ENCODE measurements at places on chromosomes 11 and 22.
A peak's percentile ranks its signal among the peaks of the same experiment; 100 is the strongest.

DNA sequence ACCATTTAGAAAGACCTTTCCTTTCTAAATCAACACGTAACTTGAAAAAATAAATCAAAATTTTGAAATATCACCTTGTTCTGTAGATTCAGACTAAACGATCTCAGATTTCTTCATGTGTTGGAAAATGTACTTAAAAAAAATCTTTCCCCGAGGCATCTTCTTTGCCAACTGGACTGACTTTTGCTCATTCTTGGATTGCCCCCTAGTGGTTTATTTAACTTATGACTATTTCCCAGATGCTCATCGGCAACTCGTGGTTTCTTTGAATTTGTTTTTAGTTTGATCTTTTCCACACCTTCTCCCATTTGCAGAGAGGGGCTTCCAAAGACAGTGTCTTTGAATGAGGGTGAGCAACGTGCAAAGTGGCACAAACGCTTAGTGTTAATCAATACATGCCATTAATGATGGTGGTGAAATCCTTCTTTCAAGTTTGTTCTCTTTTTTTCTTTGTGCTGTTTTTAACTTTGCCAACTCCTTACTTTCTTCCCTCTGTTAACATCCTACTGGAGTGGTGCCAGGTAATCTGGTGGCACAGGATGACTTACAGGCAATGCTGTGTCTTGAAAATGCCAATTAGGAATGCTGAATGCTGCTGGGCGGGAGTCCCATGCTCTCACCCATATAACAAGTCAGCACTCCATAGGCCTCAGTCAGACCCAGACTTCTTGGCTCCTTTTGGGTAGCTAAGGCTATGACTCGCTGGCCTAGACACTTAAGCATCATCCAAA is 18.3 kb downstream of the PRSS23 start:
- DNase-seq, result no peak

DNA sequence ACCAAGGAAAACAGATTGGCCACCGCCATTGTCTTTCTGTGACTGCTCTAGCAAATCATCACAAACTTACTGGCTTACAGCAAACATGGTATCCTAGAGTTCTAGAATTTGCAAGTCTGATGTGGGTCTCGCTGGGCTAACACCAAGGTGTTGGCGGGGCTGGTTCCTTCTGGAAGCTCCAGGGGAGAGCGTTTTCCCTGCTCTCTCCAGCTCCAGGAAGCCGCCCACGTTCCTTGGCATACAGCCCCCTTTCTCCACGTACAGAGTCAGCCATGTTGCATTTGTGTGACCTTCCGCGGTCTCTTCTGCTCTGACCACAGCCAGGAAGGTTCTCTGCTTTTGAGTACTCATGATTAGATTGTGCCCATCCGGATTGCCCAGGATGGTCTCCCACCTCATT is 27.5 kb downstream of the TBC1D22A start:
- no peak for DNase-seq

DNA sequence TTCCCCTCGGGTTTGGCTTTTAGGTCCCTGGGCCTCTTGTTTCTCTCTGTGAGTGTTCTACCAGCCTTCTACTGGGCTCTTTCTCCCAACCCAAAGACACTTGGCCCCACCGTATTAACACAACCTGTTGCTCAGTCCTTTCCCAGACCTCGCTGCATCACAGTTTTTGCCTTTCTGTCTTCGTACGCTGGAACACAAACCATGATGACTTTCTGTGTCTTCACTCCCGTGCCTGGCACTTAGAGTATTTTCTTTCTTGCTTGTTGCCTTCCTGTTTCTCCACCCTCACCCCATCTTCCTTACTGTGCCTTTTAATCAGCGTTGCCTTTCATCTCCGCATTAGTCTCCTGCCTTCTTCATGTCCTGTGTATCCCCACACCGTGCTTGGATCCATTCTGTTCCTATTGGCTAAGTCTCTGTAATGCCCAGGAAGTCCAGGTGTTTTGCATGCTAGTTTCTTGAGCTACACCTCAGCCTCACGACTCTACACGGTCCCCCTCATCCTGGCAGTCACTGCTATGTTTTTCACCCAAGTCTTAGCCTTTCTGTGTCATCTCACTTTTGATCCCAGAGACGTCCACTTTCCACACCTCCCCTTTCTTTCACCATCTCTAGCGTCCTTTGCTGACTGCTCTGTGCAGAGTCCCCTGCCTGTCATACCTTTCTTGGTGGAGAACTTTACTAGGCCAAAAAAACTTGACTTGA is 1.6 kb downstream of the MARK2 start:
- DNase-seq, result no peak

DNA sequence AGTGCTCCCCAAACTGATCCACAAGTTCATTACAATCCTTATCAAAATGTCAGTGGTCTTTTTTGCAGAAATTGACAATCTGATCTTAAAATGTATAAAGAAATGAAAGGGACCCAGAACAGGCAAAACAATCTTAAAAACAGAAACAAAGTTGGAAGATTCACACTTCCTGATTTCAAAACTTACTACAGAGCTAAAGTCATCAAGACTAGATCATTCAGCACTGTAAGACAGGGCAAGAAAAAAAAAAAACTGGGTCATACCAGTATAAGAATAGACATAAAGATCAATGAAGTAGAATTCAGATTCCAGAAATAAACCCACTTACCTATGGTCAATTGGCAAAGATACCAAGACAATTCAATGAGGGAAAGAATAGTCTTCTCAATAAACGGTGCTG is 4.5 kb upstream of the STK33 start:
- no peak for DNase-seq

DNA sequence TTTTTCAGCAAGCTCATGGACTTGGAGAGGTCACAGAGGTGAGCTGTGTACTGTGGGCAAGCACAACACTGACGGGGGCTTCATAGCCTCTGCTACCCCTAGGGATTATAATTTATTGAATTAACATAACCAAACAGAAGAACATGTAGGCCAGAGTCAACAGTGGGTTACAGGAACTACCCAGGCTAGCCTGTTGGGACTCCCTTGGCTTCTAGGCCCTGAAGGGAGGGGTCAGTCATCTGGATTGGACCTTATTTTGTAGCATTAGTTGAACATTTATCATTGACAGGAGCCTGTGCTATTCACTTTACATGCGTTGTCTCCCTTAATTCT is 56.9 kb downstream of the KREMEN1 start:
- no peak for DNase-seq

DNA sequence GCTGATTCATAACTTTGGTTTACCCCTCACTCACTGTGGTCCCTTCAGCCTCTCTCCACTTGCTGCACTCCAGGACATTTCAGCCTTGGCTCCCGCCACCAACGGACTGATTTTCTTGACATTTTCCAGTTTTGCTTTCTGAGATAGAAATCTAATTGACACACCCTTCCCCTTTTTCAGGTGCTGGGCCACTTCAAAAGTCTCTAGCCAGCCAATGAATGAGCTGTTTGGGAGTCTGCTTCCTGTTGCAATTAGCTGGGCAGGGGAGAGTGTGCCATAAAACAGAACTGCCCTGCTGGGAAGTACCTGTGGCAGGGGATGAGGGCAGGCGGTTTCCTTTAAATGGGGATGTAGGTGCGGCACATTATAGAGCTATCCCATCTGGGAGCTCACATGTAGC is 21.1 kb upstream of the PLET1 start:
- DNase-seq, result no peak

GRCh38 chr11:120096369-120097191 is 41.3 kb downstream of the TRIM29 start:
- peak; percentile 69 for DNase-seq

DNA sequence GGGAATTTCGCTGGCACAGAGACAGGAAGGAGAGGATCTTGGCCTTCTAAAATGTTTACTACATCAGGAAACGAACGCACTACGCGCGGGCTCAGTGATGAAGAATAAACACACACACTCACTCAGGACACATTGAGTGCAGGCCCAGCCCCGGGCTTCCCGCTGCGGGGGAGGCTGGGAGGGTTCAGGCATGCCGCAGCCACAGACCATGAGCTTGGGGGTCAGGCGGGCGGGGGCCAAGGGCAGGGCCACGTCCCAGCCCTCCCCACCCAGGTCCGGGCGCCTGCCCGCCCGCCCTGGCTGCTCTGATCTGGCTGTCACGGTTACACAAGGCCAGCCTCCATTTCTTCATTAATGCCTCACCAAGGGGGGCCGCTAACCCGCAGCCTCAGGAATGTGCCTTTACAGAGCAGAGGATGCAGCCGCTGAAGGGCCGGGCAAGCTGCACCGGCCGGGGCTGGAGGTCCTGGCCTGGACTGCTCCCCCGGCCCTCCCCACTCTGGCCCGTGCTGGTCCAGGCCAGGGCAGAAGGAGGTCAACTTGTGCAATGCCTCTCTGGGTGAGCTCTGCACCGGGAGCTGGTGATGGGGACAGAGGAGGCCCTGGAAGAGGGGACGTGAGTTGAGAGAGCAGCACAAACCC is 41.7 kb downstream of the IGF2 start:
- peak; percentile 86 for DNase-seq

DNA sequence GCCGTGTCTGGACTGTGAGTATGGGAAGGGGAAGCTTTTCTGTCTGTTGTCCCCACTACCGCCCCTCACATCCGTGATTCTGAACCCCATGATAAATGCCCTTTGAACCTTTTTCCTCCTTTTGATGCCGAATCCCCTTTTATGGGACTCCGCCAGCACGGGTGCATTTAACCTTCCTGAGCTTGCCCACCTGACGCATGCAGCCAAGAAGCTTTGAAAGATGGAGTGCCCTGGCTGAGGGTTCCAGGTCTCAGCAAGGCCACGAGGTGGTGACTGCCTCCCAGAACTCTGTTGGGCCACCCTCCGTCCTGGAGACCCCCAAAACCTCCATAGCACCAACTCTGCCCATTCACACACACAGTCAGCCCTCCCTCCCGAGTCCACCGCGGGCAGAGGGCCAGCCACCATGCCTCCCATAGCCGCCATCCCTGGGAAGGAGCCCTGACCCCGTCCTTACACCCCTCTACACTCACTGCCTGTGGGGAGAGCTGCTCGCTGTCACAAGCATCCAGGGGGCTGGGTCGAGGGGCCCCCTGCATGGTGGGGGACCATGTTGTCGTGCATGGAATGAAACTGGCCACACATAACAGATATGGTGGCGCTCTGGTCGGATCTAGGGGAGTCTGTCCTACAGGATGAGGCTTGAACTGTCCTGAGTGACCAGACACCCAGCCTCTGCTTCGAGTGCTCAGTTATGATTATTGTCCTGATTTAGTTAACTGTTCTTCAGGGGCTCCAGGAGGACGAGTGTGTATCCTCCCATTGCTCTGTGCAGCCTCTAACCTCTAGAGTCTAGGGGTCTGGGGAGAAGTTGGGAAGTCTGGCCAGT is 822 bp upstream of the COMT start:
- no peak for DNase-seq

- no peak for DNase-seq
Observed at GRCh38 chr11:11757909-11758308, 83.9 kb upstream of the USP47 start.

GRCh38 chr11:35389897-35390465 is 29.4 kb downstream of the SLC1A2 start:
- no peak for DNase-seq

- no peak for DNase-seq
Observed at GRCh38 chr11:75510004-75510722, 15.6 kb downstream of the GDPD5 start.

- no peak for DNase-seq
Observed at GRCh38 chr22:41657709-41658108, 31.0 kb downstream of the SNU13 start.

DNA sequence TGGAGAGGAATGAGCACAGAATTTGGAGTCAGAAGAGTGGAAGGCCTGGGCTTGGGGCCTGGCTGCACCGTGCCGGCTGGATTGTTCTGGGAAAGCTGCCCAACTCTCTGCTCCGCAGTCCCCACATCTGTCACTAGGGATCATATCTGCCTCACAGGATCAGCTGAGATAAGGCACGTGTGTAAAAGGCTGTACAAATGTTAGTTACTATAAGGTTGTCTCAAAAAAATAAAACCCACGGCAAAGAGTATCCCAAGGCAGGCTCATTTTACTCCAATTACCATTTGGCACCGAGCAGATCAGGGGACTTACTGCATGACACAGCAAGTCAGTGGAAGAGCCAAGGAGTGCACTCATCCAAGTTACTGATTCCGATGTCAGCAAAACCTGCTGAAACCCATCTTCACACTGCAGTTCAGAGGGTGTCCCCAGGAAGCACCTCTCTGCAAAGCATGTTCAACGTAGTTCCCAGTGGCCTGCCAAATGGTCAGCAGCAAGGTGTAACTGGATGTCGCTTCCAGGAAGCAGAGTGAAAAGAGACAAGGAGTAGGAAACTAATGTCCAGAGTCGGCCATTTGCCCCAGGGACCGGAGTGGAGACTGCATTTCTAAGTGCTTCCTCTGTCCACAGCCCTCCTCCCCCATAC is 18.1 kb upstream of the MRTFA start:
- DNase-seq, result no peak
